ENCODE measurements at places on chromosomes 4 and X.

DNA sequence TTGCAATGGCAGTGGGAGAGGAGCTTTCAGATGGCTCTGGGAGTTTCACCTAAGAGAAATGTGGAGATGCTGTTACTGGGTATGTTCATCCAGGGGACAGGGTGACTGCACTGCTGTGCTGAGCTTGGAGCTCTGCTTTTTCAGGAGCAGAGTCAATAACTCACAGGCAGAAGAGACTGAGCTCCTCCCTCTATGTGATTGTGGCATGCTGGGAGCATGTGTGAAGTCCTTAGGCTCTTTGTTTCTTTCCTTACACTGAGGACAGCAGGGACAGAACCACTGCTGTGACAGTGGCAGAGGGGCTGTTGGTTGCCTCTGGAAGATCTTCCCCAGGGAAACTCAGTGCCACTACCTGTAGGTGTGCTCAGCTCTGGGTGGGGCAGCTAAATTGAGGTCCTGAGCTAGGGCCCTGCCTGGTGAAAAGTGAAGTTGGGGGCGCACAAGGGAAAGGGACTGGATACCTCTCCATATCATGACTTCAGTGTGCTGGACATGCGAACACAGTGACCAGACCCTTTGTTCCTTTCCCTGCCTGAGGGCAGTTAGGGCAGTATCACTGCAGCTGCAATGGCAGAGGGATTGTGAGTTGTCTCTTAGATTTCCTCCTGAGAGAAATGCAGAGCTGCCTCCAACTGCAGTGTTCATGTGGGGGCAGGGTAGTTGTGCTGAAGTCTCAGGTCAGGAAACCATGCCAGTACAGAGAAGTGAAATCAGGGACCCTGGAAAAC is 156.7 kb downstream of the TENT5D start:
- no peaks in the 10 kb centered on the region for H3K27me3 ChIP-seq
- H3K27ac ChIP-seq = no peak overlapping the region
- no peak for DNase-seq
- H3K4me3 ChIP-seq = no peak overlapping the region
- no peaks in the 10 kb centered on the region for H3K36me3 ChIP-seq

- H3K36me3 ChIP-seq = no peaks in the 10 kb centered on the region
- no peak overlapping the region for H3K4me3 ChIP-seq
Measured at GRCh38 chr4:21845663-21846062, 102.9 kb downstream of the KCNIP4 start.

GRCh38 chr4:53598483-53598882 is 7.2 kb upstream of the LNX1 start:
- no peak overlapping the region for H3K4me3 ChIP-seq
- no peaks in the 10 kb centered on the region for H3K4me1 ChIP-seq
- no peaks in the 10 kb centered on the region for H3K27me3 ChIP-seq

DNA sequence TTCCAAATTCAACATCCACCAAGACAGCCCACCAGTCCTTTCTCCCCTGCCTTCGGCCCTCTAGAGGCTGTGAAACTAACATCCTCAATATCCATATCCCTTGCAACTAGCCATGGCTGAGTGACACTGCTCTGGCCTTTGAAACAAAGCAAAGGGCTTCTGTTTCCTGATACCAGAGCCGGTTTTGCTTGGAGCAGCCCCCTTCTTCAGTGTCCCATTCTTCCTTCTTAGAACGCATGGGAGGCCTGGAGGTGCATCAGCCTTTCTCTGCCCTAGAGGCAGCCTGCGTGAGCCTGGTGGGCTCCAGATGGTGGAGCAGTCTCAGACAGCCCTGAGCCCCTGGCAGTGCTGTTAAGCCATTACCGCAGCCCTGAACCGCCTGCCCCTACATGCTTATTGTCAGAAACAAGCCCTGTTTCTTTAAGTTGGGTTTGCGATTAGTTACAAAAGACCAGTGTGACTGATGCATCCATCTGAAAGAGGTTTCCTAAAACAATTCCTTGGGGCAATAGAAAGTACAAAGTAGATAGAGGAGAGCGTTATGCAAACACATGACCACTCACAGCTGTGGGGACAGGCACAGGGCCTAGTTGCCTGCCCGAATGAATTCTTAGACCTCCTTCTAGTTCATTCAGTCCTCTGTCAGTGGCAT is 74.1 kb downstream of the EVC start:
- no peak for DNase-seq
- H3K36me3 ChIP-seq = no peaks in the 10 kb centered on the region
- H3K27me3 ChIP-seq = no peaks in the 10 kb centered on the region
- no peak overlapping the region for H3K4me3 ChIP-seq
- no peaks in the 10 kb centered on the region for H3K4me1 ChIP-seq
- no peak overlapping the region for H3K27ac ChIP-seq

DNA sequence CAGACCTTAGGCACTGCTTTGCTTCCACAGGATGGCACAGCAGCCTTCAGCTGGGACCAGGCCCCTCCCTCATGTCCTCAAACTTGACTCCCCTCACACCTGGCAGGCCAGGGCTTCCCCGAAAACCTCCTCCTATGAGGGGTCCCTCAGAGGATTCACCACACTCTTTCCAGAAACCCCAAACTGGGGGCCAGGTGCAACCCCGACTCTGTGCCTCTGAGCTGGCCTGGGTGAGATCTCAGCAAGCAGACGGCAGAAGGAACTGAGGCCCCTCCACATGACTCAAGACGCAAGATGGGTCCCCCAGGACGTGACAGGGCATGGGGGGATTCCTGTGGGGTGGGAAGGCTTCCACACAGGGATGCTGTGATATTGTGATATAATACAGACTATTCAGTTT is 6.2 kb downstream of the HCFC1 start:
- H3K27me3 ChIP-seq = no peaks in the 10 kb centered on the region
- no peak overlapping the region for H3K27ac ChIP-seq
- no peak overlapping the region for H3K4me3 ChIP-seq
- DNase-seq = no peak

DNA sequence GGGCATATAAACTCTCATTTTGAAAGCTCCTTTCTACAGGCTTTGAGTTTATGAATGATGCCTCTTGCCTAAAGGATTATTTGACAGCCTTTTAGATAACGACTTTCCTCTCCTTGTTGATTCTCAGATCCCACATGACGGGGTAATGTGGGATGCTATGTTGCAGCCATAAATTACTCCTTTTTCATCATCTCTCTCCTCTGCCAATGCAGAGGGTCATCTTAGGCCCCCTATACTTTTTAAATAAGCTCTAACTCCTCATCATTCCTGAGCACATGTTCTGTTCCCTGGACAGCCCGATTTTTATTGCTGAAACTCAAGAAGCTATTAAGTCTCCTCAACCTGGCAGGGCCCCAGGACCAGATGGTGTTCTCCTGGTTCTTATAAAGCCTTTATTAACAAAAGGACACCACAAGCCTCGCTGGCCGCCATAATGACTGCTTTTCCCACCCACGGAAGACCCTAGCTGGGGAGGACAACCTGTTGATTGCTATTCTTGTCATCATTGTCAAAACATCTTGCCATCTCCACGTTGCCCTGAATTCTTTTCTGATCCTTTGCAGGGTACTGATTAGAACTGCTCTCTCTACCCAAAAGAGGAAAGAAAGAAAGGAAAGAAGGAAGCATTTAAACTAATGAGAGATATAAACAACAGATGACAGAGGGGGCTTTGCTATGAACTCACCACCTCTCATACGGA is 150.7 kb downstream of the DHX15 start:
- no peak for DNase-seq
- H3K4me1 ChIP-seq = no peaks in the 10 kb centered on the region
- H3K27me3 ChIP-seq = no peaks in the 10 kb centered on the region
- H3K36me3 ChIP-seq = no peaks in the 10 kb centered on the region
- H3K27ac ChIP-seq = no peak overlapping the region

GRCh38 chr4:140807491-140808252 is 51.5 kb upstream of the TBC1D9 start:
- H3K27me3 ChIP-seq = no peaks in the 10 kb centered on the region
- H3K4me3 ChIP-seq = no peak overlapping the region
- DNase-seq = no peak
- H3K4me1 ChIP-seq = no peaks in the 10 kb centered on the region
- no peak overlapping the region for H3K27ac ChIP-seq
- H3K36me3 ChIP-seq = no peaks in the 10 kb centered on the region

DNA sequence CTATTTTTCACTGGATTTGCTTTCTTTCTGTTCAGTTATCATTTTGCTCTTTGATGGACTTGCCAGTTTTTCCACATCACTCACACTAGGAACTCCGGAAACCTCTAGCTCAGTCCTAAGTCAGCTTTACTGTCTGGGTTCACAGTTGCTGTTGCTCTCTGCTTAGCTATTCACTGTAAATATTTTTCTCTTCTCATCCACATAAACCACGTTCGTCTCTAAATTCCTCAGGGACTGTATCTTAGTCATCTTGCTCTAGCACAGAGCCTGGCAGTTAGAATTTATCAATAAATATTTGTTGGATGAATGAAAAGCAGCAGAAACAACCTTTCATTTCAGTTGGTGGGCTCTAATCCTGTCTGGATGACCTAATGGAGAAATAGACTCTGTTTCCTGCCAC is 119.4 kb upstream of the DMD start:
- H3K27ac ChIP-seq = no peak overlapping the region
- H3K27me3 ChIP-seq = no peaks in the 10 kb centered on the region
- H3K4me1 ChIP-seq = no peaks in the 10 kb centered on the region

- H3K36me3 ChIP-seq = no peaks in the 10 kb centered on the region
- no peaks in the 10 kb centered on the region for H3K27me3 ChIP-seq
- no peak overlapping the region for H3K27ac ChIP-seq
- H3K4me1 ChIP-seq = no peaks in the 10 kb centered on the region
- H3K4me3 ChIP-seq = no peak overlapping the region
Measured at GRCh38 chrX:56503941-56504673, 59.3 kb upstream of the UBQLN2 start.

- no peak overlapping the region for H3K4me3 ChIP-seq
- H3K4me1 ChIP-seq = no peaks in the 10 kb centered on the region
- no peak overlapping the region for H3K27ac ChIP-seq
- no peaks in the 10 kb centered on the region for H3K27me3 ChIP-seq
Measured at GRCh38 chr4:145804116-145804515, 124.2 kb downstream of the C4orf51 start.

- no peak for DNase-seq
- no peak overlapping the region for H3K4me3 ChIP-seq
- H3K4me1 ChIP-seq = no peaks in the 10 kb centered on the region
- no peaks in the 10 kb centered on the region for H3K36me3 ChIP-seq
- H3K27ac ChIP-seq = no peak overlapping the region
Measured at GRCh38 chrX:51376672-51377071, 44.0 kb downstream of the NUDT10 start.

- H3K4me1 ChIP-seq = no peaks in the 10 kb centered on the region
- no peaks in the 10 kb centered on the region for H3K27me3 ChIP-seq
- H3K4me3 ChIP-seq = no peak overlapping the region
- H3K27ac ChIP-seq = no peak overlapping the region
- no peak for DNase-seq
Measured at GRCh38 chr4:53497487-53498244, 93.6 kb downstream of the LNX1 start.

- H3K27me3 ChIP-seq = no peaks in the 10 kb centered on the region
- H3K27ac ChIP-seq = no peak overlapping the region
Measured at GRCh38 chrX:103818842-103819619, 13.0 kb downstream of the RAB9B start.

- no peaks in the 10 kb centered on the region for H3K36me3 ChIP-seq
- H3K4me1 ChIP-seq = no peaks in the 10 kb centered on the region
- no peaks in the 10 kb centered on the region for H3K27me3 ChIP-seq
- DNase-seq = no peak
- no peak overlapping the region for H3K27ac ChIP-seq
- no peak overlapping the region for H3K4me3 ChIP-seq
Measured at GRCh38 chrX:151796576-151796975, 62.0 kb downstream of the CNGA2 start.

GRCh38 chrX:119784747-119785446 is 6.5 kb downstream of the RPL39 start:
- H3K27ac ChIP-seq = no peak overlapping the region
- no peak overlapping the region for H3K4me3 ChIP-seq
- H3K36me3 ChIP-seq = peaks cover 43% of the 10 kb centered on the region
- peaks cover 20% of the 10 kb centered on the region for H3K4me1 ChIP-seq

DNA sequence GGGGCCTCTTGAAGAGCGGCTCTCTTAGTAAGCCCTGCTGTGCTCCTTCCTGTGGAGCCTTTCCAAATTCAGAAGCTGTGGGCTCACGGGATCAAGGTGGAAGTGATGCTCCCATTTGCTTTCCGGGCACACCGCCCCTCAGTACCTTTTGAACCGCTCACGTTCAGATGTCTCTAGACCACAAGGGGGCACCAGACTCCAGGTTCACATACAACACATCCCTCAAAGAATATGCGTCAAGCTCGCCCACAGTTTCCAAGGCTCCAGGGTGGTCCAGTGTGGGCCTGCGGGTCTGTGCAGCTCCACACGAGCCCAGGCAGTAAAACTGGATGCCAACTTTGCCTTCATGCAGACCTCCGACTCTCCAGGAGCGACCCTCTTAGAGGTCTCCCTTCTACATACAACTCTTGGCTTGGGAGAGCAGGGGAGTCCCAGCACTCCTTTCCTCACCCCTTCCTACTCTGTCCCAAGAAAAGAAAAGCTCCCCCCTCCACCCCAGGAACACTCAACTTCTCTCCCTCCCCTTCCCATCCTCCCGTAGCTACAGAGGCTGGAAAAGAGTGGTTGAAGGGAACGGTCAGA is 11.0 kb downstream of the SUPT20HL1 start:
- no peaks in the 10 kb centered on the region for H3K27me3 ChIP-seq
- DNase-seq = peak; percentile 35
- no peak overlapping the region for H3K27ac ChIP-seq
- H3K4me1 ChIP-seq = peaks cover 5% of the 10 kb centered on the region

DNA sequence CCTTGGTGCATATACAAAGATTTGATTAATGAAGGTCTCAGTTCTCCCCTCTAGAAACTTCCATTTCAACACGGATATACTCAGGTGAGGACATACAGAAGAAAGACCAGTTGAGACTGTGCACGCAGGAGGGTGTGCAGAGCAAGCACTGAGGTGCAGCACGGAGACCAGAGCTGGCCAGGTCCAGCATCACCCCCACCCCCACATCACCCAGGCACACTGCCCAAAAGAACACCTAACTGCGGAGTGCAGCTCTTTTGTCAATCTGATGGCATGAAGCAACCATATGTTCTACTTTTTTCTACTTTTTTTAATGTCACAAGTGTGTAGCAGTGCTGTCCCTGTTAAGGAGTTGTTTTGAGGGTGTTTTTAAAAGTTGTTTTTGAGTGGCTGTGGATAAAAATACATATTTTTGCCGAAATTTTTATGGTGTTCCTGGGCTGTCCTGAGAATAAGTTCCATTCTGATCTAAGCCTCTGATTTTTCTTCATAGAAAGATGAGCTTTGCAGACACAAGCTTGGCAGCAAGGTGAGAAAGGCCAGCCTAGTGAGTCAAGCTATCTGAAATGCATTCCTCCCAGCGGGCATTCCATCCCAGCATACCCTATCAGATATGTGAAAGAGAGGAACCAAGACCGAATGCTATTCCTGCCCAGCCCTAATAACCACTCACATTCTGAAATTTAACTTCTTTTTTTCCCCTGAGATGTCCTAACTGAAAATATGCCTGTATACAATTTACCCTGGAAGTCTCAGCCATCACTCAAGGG is 173.7 kb downstream of the PTTG2 start:
- DNase-seq = no peak
- H3K27ac ChIP-seq = no peak overlapping the region
- no peak overlapping the region for H3K4me3 ChIP-seq
- no peaks in the 10 kb centered on the region for H3K27me3 ChIP-seq
- H3K4me1 ChIP-seq = peaks cover 45% of the 10 kb centered on the region

Measured in CD4-positive, CD25-positive, alpha-beta regulatory T cell (primary cell).